Activated CD4-positive, alpha-beta T cell treated with anti-CD3 and anti-CD28 coated beads, Interleukin-10, Interleukin-2, amounts not matched to agents 100 ng/mL and 50 ng/mL, durations not matched to agents 16 hours and 8 hours (primary cell): ENCODE measurements at places on chromosomes 12 and 14.

DNA sequence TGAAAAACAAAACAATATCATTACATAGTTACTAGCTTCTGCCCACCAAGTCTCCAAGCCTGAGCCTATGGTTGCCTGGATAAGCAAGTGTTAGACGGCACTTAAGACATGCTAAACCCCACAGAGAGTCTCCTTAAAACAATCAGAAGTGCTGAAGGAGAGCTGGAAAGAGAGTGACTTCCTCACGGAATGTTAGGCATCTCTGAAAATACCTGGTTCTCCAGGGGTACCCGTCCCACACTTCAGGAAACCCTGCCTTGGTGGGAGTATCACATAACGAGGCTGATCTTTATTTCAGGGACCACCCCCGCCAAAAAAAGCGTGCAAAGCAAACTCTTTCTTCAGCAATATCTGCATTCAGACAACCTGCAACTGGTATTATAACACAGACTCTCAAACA is 18.3 kb downstream of the LHX5 start:
- DNase-seq: no peak

DNA sequence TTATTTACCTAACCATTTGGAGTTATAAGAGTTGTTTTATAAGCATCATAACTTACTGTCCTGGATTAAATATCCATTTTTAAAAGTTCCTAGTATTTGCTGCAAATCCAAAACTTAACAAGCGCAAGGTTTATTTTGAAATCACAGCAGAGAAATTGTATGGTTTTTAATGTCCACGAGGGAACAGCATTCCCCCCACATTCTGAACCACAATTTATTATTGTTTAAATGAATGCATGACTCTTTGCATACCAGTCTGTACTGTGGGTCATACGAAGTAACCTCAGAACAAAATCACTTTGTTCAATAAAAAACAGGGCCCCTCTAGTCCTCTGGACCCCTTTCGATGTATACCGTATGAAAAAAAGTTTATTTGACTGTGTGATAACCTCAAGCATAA is 75.9 kb downstream of the DACT1 start:
- no peak for DNase-seq

DNA sequence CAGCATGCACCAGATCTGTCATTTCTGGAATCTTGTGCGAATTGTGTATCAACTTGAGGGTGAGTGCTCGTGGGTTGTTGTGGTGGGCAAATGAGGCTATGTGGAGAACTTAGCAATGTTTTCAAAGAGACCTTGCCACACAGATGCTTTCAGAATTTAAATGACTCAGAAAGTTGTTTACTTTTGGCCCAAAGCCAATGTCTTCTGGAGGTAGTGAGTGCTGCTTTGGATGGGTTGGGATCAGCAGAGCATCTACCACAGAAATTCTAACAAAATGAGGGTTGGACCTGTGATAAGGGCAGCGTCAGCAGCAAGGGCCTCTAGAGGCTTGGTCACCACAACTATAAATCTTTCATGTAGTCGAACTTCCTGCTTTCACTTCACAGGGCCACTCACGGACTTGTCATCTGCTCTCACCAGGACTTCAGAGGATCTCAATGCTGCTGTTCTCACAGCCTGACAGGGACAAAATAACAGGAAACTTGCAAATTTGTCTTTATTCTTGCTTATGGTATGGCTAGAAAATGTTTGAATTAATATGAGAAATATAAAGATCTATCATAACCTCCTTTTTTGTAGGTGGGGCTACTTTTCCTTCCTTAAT is 111.4 kb downstream of the DACT1 start:
- peak; percentile 83 for DNase-seq

GRCh38 chr14:36717363-36717762 is 55.7 kb downstream of the PAX9 start:
- DNase-seq: no peak

- peak; percentile 23 for DNase-seq
These were observed 108.1 kb downstream of the TTLL5 start for GRCh38 chr14:75769047-75769685.

GRCh38 chr12:128083132-128083729 is 183.7 kb upstream of the TMEM132C start:
- DNase-seq: no peak

DNA sequence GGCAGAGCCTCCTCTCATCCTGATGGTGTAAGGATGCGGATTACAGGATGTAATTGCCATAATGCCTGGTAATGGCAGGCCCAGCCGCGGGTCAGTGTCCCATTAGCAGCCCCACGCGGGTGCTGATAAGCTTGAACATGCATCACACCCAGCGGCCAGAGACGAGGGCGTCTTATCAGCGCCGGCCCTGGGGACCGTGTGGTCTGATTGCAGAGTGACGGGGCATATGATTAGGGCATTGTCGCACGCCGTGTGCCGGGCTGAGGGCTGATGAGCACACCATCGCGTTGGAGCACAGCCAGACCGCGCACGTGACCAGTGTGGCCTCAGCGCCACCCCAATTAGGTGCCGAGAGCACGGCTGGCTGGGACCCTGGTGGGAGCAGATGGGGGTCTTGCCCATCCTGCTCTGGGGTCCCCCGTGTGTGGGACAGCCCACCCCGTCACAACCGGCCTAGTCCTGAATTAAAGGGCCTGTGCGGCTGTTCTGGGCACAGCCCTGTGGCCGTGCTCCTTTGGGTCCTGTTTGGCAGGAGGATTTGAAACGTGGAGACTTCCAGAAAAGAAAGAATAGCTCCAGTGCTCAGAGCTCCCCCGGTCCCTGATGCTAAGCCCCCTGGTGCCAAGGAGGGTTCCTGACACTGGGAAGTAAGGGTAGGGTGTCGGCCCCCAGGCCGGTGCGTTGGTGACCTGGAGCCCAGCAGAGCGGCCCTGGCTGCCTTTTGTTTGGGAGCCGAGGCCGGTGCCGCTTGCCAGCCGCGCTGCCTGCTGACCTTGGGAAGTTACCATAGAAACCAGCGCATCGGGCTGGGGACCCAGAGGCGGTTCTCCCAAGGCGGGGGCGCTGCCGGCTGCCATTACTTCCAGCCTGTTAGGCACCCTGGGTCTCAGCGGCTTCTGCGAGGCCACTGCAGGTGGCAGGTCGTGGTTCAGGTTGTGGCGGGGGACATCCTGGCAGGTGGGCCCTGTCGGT is 20.7 kb downstream of the KIF26A start:
- no peak for DNase-seq

GRCh38 chr12:84128117-84128991 is 784.2 kb downstream of the SLC6A15 start:
- no peak for DNase-seq

GRCh38 chr14:74981833-74982232 is 20.9 kb upstream of the EIF2B2 start:
- DNase-seq: no peak

DNA sequence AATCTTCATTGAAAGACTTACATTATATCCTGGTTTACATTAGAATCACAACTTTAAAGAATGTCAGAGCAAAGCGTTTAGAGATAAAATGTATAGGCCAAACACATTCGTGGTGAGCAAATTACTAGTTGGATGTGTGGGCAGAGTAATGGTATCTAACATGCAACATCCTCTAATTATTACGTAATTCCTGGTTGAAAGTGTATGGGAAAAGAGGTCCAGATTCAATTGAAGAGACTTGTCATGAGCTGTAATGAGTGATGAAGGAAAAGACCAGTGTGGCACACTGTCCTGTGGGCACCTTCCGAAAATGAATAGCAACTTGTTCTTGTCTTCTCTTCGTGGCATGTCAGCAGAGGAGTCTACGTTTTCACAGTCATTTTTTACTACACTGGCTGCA is 192.8 kb downstream of the LRIG3 start:
- DNase-seq: no peak

- DNase-seq: no peak
These were observed 339.8 kb downstream of the PCNX1 start for GRCh38 chr14:71247106-71247505.

- no peak for DNase-seq
These were observed 67.5 kb upstream of the C14orf180 start for GRCh38 chr14:104512061-104512460.

DNA sequence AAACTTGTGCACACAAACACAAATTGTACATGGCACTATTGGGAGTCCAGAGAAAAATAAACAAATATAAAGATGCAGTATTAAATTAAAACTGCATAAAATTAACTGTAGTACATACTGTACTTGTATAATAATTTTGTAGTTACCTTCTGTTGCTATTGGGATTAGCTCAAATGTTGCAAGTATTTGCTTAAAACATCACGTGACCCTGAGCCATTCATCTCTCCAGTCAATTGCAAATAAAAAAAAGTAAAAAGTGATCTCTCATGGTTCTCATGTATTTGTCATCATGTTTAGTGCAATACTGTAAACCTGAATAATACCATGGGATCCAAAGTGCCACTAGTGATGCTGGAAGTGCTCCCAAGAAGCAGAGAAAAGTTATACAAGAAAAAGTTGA is 88.1 kb upstream of the NAV3 start:
- DNase-seq: no peak

DNA sequence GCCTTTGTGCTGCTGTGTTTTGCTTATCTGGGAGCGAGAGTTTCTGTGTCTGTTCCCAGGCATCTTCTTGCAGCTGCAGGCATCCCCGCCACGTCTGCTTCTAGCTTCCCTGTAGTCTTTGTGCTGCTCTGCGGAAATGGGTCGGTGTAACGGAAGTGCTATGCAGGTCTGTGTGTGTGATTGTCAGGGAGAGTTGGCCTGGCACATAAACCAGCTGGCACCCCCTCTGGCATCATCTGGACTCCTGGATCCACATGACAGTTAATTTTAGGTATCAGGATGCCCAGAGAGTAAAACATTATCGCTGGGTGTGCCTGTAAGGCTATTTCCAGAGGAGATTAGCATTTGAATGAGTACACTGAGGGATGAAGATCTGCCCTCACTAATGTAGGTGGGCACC is 9.4 kb upstream of the OASL start:
- DNase-seq: no peak

DNA sequence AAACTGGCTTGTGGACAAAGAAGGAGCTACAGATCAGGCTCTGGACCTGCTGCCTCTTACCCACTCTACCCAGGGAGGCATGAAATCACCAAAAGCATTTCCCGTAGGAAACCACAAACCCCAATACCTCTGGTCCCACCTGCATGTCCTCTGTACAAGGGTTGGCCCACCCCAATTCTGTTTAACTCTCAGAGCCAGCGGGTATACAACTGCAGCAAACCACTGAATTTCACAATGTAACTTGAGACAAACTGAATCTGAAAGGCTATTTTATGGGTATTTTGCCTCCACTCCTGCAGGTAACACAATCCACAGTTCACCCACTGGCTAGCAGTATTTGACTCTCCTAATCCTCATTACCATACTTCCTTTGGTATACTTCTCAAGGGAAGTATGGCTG is 16.5 kb downstream of the SIX1 start:
- peak; percentile 49 for DNase-seq

- DNase-seq: no peak
These were observed 259.3 kb downstream of the ADAMTS20 start for GRCh38 chr12:43292699-43293098.

DNA sequence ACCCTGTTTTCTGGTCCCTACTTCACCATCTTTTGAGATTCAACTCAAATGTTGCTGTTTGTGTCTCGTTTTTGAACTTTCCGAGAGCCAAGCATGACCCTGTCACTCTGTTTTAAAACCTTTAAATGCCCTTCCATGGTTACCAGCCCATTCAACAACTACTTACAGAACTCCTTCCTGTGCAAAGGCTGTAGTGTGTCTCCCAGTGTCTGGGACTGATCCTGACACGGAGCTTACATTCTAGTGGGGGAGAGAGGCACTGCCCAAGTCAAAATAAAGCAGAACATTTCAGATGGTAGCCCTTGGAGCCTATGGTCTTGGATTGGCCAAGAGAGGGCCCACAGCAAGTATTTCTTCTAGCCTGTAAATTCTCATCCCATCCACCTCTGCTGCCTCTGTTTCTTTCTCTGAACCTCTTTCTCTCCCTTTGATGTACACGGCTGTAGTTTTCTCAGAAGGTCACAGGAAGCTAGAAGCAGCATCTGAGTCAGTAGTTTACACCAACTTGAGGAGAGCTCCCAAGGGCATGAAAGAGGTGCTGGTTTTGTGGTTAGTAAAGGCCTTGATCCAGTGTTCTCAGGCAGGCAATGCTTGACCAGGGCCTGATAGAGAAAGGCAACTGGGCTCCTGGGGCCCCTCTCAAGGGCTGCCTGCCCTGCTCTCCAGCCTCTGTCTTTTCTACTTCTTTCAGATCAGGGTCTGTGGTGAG is 42.3 kb upstream of the SLC24A4 start:
- peak; percentile 52 for DNase-seq

DNA sequence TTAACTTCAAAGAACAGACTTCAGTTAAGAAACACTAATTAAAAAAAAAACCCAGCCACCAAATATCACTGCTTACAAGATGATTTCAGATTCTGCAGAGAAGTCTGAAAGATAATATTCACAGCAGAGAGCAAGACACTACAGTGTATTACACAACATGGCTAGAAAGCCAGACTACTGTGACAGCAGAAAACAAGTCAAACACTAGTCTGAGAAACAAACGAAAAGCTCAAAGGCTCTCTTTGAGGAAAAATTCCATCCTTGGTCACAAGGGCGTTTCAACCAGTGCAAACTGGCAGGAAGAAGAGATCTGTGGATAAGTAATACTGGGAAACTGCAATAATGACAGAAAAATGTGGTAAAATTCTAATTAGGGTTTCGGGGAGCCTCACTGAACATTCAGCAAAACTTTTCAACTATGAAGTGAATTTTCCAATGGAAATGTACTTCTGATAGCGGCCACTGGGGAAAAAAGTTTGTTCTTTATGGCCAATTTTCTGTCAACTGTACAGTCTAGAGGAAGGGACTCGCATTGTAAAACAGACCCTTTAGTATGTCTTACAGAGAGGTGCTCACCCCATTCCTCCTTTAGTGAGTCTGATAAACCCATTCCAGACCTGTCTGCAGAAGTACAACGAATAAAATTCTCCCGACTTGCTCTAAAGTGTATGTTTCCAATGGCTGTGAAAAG is 50.4 kb downstream of the ACADS start:
- no peak for DNase-seq

GRCh38 chr12:113965951-113966797 is at the start of gene RBM19:
Gene RBM19, minus strand, starts transcription at chr12:113966325. Its CDS starts 98 bp downstream, at chr12:113966227.
- peak; percentile 99 for DNase-seq

DNA sequence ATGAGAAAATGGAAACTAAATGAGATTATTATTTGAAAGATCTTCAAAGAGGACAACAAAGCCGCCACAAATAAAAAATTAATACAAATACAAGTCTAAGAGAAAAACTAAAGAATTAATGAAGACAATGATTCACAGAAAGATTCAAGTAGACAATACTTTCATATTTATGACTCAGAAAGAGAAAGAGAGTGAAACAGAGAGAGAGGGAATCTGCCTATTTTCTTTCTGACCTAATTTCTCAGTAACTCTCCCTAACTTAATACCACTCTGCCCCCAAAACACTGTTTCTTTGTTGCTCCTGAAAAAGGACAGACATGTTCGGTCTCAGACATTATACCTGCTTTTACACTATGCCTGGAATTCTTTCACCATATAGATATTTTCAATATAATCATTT is 259.1 kb downstream of the SLC6A15 start:
- no peak for DNase-seq

GRCh38 chr12:16291032-16291431 is 13.5 kb upstream of the SLC15A5 start:
- no peak for DNase-seq

- no peak for DNase-seq
These were observed 302.4 kb upstream of the KITLG start for GRCh38 chr12:88882662-88883061.

- DNase-seq: no peak
These were observed 5.0 kb upstream of the SLC4A8 start for GRCh38 chr12:51419425-51420193.

GRCh38 chr14:22870811-22871223 is 723 bp upstream of the LRP10 start:
- peak; percentile 84 for DNase-seq
